LHCN-M2 (cell line): ENCODE measurements at places on chromosomes 1 and 21.

DNA sequence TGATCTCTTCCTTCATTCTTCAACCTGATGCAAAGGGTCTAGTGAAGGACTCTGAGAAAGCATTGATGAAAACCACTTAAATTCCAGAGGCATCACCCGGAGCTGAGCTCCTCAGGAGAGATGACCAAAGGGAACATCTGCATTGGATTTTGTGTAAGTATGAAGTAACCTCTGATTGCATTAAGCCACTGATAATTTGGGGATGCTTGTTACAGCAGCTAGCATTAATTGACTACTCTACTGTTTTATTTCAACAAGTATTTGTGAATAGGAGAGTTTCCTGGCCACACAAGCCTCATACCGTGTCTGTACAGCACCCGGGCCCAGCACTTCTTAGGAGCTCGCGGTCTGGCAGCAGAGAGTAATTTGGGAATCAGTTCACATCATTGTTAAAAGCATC, 250.7 kb upstream of the POU3F1 start:
- DNase-seq: no peak

DNA sequence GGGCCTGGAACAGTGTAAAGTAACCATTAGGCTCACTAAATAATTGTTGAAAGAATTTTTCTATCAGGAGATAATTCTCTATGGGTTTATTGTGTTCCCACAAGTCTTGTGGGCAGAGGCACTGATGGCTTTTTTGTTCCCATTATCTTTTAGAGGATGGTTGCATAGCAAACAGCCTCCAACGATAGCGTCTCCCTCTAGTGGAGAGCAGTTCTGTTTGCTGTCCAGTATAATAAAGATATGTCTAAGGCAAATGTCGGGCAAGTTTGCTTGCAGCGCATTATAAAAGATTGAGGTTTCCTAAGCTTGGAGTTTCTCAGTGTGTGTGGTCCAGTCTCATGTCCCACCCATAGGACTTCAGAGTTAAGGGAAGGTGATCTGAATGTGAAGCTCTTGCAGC, 1.3 kb upstream of the SLC6A17 start:
- no peak for DNase-seq

GRCh38 chr1:66342707-66343106, 191.2 kb upstream of the SGIP1 start:
- no peak for DNase-seq

GRCh38 chr21:18722193-18722592, 318.6 kb upstream of the TMPRSS15 start:
- no peak for DNase-seq

DNA sequence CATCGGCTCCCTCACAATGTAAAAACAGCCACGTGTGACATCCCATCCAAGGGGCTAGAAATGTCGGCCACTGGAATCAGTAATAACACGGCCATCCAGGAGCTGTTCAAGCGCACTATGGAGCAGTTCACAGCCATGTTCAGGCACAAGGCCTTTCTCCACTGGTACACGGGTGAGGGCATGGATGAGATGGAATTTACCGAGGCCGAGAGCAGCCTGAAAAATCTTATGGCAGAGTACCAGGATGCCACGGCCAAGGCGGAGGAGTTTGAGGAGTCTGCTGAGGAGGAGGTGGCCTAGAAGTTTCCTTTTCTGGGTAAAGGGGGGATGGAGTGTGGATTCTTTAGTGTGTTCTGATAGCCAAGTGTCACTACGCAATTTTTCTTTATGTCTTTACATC, 61.1 kb upstream of the MAP1LC3C start:
- no peak for DNase-seq

GRCh38 chr1:229620876-229621275, 5.0 kb downstream of the TAF5L start:
- DNase-seq: peak; percentile 18

DNA sequence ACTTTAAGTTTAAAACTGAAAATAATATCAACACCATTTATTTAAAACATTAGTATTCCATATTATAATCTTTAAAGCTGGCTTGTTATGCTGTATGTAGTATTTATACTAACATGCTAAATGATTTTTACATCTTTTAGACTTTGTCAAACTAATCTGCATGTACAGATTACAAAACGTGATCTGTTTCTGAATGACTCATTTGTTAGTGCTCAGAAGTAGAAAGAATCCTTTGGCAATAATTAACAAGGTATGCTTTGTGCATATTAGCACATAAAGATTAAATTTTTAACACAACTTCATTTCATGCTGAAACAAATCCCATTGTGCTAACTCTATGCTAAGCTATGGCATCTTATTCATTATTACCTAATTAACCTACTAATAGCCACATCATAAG, 242.4 kb downstream of the BARHL2 start:
- DNase-seq: no peak

DNA sequence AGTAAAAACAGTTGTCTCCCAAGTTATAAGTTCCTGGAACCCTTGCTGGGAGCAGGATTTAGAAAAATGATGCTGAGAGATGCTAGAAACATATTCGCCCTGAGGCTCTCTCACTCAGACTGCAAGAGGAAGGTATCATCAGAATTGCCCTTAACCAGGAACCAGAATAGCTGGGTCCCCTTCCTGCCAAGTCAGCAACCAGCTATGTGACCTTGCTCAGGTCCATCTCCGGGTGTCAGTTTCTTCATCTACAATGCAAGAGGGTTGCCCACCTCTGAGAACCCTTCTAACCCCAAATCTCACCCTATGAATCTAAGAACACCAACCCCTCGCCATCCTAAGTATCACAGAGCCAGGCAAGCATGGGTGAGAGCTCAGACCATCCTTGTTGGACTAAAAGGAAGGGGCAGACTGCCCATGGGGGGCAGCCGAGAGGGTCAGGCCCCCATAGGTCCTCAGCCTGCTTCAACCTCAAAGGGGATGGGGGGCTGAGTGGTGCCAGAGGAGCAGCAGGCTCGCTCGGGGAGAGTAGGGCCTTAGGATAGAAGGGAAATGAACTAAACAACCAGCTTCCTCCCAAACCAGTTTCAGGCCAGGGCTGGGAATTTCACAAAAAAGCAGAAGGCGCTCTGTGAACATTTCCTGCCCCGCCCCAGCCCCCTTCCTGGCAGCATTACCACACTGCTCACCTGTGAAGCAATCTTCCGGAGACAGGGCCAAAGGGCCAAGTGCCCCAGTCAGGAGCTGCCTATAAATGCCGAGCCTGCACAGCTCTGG, 390 bp upstream of the S100A9 start:
- no peak for DNase-seq

- DNase-seq: no peak
Observed at GRCh38 chr1:231274119-231274825, 33.3 kb downstream of the GNPAT start.

DNA sequence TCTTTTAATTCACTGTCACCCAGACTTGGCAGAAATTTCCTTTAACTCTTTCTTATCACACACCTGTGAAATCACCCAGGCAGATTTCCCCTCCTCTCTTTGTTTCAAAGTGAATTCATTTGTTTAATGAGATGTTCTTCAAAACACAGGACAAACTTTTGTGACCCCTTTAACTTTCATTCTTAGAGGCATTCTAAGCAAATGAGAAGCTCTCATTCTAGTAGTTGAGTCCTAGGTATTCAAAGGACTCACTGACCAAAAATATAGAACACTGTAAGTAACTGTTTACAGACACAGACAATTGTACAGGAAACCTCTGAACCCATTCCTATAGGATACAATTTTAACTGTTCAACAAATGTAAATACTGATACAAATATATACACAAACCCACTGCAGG, 16.9 kb downstream of the LRRC8C start:
- no peak for DNase-seq

GRCh38 chr1:7290971-7291970, 479.8 kb upstream of the VAMP3 start:
- peak; percentile 94 for DNase-seq
